ENCODE measurements at places on chromosomes 5 and 9.

GRCh38 chr9:97665742-97666141 is 31.4 kb downstream of the XPA start:
- DNase-seq, result no peak

GRCh38 chr9:93130861-93131481 is 3.1 kb downstream of the NINJ1 start:
- DNase-seq, result no peak

GRCh38 chr9:113886026-113886369 is 9.9 kb downstream of the ZNF618 start:
- no peak for DNase-seq

- no peak for DNase-seq
Measured at GRCh38 chr5:146717951-146718350, 160.6 kb downstream of the PPP2R2B start.

- DNase-seq, result no peak
Measured at GRCh38 chr5:170746075-170746960, 37.2 kb upstream of the GABRP start.

Data from activated T-cell treated with anti-CD3 and anti-CD28 coated beads for 1 hour (primary cell).